Endodermal cell (in vitro differentiated cells): ENCODE measurements at places on chromosomes 5 and 9. TPM values are rescaled to one million over a fixed set of nuclear protein-coding genes. Genes with fewer than 3 reads are reported as not detected.

The SLC46A2 gene
- total RNA-seq, result not detected in 3 replicates

The WNT8A gene
- 0.49 to 0.88 TPM (median 0.68 TPM) in 3 replicates for total RNA-seq

The SH2D3C gene
- 0.74 to 2.2 TPM (median 0.77 TPM) in 3 replicates for total RNA-seq

The NUTM2F gene
- total RNA-seq, result not detected in 2 replicates

The RUSC2 gene
- total RNA-seq, result 17.2 to 25.5 TPM (median 21.0 TPM) in 3 replicates

The DIRAS2 gene
- 0.05 and 0.07 TPM in 2 replicates for total RNA-seq

The GPX3 gene
- 43.5 to 54.4 TPM (median 47.1 TPM) in 3 replicates for total RNA-seq

The MARCHF3 gene
- 3.3 to 4.6 TPM (median 4.4 TPM) in 3 replicates for total RNA-seq

The PIP5K1B gene
- 8.0 to 16.4 TPM (median 8.5 TPM) in 3 replicates for total RNA-seq

The KIF24 gene
- 2.5 to 10.6 TPM (median 10.2 TPM) in 3 replicates for total RNA-seq

The PAX5 gene
- total RNA-seq, result 0.14 and 0.15 TPM in 2 replicates

The STK32A gene
- 21.8 to 35.3 TPM (median 22.4 TPM) in 3 replicates for total RNA-seq

The STPG3 gene
- total RNA-seq, result 0.35 TPM in 1 of 3 replicates, not detected in the others
